ENCODE measurements at places on chromosomes 6 and 20. TPM values are rescaled to one million over a fixed set of nuclear protein-coding genes. Genes with fewer than 3 reads are reported as not detected.

ULBP2 gene
- 2.1 TPM for total RNA-seq

MCCD1 gene
- total RNA-seq: not detected

MAK gene
- not detected for total RNA-seq

PNPLA1 gene
- not detected for total RNA-seq

MAP3K5 gene
- 1.3 TPM for total RNA-seq

SPATA25 gene
- 2.9 TPM for total RNA-seq

DNA sequence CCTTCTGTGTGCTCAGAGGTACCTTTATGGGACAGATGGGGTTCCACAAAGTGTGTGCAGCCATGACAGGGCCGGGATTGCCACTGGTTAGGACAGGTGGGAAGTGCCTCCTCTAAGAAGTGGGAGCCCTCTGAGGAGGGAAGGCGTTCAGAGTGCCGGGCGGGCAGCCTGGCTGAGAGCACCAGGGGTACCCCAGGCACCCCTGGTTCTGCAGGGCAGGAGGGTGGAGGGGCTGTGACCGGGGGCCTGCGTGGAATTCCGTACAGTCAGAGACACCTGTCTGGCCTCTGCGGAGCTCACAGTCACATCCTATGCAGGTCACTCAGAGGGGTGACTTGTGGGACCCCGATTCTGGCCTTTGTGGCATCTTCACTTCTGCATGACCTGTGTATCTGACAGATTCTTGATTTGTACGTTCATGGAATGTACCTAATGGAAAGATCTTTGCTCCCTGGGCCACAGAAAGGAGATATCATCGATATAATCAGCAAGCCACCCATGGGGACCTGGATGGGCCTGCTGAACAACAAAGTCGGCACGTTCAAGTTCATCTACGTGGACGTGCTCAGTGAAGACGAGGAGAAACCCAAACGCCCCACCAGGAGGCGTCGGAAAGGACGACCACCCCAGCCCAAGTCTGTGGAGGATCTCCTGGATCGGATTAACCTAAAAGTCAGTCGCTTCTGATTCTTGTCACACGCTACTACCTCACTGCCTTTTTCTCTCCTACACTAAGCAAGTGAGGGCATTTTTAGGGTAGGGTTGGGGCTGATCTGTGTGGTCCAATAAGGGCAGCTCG lies 190.9 kb downstream of the SASH1 start:
- no peak overlapping the region for H3K4me3 ChIP-seq
- peaks cover 30% of the 10 kb centered on the region for H3K4me1 ChIP-seq
- DNase-seq: no peak
- H3K36me3 ChIP-seq: peaks cover 52% of the 10 kb centered on the region

GRCh38 chr6:30676660-30677285 lies 4.0 kb upstream of the DHX16 start:
- no peak overlapping the region for H3K4me3 ChIP-seq
- no peaks in the 10 kb centered on the region for H3K27me3 ChIP-seq
- H3K36me3 ChIP-seq: peaks cover 20% of the 10 kb centered on the region
- peaks cover 46% of the 10 kb centered on the region for H3K4me1 ChIP-seq
- no peak for DNase-seq
- no peak overlapping the region for H3K27ac ChIP-seq

GRCh38 chr6:136550045-136550329 lies 235 bp downstream of the MAP7 start:
- H3K27me3 ChIP-seq: peaks cover 60% of the 10 kb centered on the region
- peaks cover 10% of the 10 kb centered on the region for H3K4me1 ChIP-seq
- no peaks in the 10 kb centered on the region for H3K36me3 ChIP-seq
- no peak overlapping the region for H3K27ac ChIP-seq
- no peak for DNase-seq

DNA sequence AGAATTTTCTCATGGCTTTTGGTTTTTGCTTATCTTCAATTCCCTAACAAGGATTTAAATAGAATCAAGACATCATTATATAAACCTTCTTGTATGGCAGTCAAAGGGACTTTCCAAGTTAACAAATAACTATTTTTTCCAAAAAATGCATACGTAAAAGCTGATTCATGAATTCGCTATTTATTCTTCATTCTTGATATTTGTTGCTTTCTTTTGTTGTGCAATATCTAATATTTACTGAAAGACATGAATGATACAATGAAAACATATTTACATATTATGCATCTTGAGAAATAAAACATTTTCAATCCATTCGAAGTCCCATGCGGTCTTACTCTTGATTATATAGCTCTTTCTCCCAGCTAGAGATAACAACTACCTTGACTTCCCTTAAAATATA lies 47.0 kb upstream of the SPTLC3 start:
- H3K27me3 ChIP-seq: no peaks in the 10 kb centered on the region
- no peaks in the 10 kb centered on the region for H3K4me1 ChIP-seq
- no peak for DNase-seq
- no peak overlapping the region for H3K4me3 ChIP-seq

DNA sequence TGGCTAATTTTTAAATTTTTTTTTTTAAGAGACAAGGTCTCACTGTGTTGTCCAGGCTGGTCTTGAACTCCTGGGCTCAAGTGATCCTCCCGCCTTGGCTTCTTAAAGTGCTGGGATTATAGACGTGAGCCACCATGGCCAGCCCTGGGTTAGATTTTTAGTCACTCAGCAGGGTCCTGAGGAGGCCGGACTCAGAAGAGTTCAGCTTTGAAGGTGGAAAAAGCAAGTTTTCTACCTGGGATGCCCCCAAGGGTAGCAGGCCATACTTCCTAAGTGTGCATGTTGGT lies 44.2 kb downstream of the FGD2 start:
- H3K27me3 ChIP-seq: no peaks in the 10 kb centered on the region
- no peaks in the 10 kb centered on the region for H3K36me3 ChIP-seq
- H3K4me1 ChIP-seq: peaks cover 18% of the 10 kb centered on the region
- no peak overlapping the region for H3K4me3 ChIP-seq
- H3K27ac ChIP-seq: no peak overlapping the region
- no peak for DNase-seq

DNA sequence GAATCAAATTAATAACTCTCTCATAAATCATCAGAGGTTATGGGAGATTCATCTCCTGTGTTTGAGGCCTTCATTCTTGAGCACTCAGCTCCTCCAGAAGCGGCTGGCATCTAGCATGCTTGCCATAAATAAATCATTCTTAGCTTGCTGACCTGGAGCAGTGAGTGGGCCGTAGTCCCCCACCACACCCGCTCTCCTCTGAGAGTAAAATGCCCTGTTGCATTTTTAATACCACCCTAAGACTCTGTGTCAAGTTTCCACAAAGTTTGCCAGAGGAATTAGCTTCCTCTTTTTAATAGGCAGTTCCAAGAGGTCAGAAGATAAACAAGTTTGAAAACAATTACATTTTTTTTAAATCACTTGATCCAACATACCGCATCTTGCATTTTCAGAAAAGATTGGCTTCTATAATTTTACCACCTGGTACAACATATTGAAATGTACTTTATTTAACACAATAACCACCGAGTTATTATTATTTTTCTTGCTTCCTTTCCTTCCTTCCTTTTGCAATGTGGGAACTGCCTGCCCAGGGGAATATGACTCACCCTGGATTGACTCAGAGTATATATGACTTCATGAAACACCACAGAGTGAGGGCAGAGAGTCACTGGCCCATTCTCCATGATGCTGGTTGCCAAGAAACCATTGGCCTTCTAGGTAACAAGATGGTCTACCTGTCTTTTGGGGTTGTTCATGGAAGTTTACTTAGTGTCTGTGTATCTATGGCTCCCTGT lies 29.4 kb upstream of the CLIC5 start:
- peaks cover 22% of the 10 kb centered on the region for H3K4me1 ChIP-seq
- DNase-seq: no peak
- no peaks in the 10 kb centered on the region for H3K36me3 ChIP-seq
- no peaks in the 10 kb centered on the region for H3K27me3 ChIP-seq
- H3K4me3 ChIP-seq: no peak overlapping the region

DNA sequence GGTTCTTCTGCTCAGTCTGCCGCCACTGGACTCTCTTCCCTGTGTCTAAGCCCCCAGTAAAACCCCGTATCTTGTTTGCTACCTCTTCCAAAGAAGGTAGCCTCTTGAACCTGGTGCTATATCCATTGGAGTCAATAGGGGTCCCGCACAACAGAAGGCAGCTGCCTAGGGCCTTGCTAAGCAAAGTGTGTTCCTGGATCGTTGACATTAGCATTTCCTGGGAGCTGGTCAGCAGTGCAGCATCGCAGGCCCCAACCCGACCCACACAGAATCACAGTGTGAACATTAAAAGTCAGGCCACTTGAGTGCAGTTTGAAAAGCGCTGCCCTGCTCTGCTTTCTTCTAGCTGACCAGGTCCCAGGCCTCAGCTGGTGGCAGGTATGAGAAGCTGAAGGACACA lies 2.9 kb downstream of the ADA start:
- no peaks in the 10 kb centered on the region for H3K27me3 ChIP-seq
- H3K36me3 ChIP-seq: no peaks in the 10 kb centered on the region
- H3K4me1 ChIP-seq: peaks cover 78% of the 10 kb centered on the region
- no peak for DNase-seq
- peak overlapping the region; percentile 87 for H3K27ac ChIP-seq
- H3K4me3 ChIP-seq: peak overlapping the region; percentile 82

GRCh38 chr20:18133962-18134361 lies 3.7 kb upstream of the KAT14 start:
- peaks cover 43% of the 10 kb centered on the region for H3K27me3 ChIP-seq
- no peaks in the 10 kb centered on the region for H3K36me3 ChIP-seq
- no peak overlapping the region for H3K4me3 ChIP-seq
- no peak for DNase-seq
- peaks cover 10% of the 10 kb centered on the region for H3K4me1 ChIP-seq

DNA sequence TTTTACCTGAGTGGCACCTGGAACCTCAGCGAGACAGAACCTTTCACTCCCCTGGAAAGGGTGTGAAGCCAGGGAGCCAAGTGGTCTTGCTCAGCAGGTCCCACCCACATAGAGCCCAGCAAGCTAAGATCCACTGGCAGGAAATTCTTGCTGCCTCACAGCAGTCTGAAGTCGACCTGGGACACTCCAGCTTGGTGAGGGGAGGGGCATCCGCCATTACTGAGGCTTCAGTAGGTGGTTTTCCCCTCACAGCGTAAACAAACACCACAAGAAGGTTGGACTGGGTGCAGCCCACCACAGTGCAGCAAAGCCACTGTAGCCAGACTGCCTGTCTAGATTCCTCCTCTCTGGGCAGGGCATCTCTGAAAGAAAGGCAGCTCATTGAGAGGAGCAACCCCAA lies 134.7 kb upstream of the RSPO3 start:
- H3K36me3 ChIP-seq: no peaks in the 10 kb centered on the region
- H3K4me1 ChIP-seq: no peaks in the 10 kb centered on the region
- DNase-seq: no peak
- H3K4me3 ChIP-seq: no peak overlapping the region
- no peaks in the 10 kb centered on the region for H3K27me3 ChIP-seq

GRCh38 chr20:39195582-39196021 lies 233.5 kb downstream of the DHX35 start:
- DNase-seq: no peak
- H3K4me1 ChIP-seq: no peaks in the 10 kb centered on the region
- no peak overlapping the region for H3K4me3 ChIP-seq
- no peaks in the 10 kb centered on the region for H3K27me3 ChIP-seq
